Activated CD8-positive, alpha-beta T cell treated with anti-CD3 and anti-CD28 coated beads, Interleukin-2, amount 10 ng/mL, durations not matched to agents 7 days and 5 days (primary cell): ENCODE measurements at places on chromosomes 6 and 20.

- peak; percentile 24 for DNase-seq
These were observed 14.5 kb downstream of the VSTM2L start for GRCh38 chr20:37917461-37917860.

DNA sequence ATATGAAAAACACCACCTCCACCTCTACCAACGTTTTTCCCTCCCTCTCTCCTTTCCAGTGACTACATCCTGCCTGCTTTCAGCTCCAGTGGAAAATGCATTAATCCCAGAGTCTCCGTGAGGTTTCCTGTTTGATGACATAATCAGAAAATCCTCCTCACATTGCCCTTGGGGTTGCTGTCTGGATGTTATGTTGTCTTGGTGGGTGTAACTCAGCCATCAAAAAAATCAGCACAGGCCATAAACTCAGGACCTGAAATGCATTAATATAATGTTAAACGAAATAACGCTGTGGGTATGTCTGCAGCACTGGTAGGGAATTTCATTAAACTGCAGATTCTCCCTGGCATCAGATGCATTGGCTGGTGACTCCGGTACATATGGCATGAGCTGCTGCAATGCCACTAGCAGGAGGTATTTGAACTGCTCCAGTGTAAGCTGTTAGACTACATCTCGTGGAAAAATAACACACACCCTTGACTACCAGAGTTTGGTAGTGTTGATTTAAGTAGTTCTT is 297.8 kb downstream of the PRL start:
- no peak for DNase-seq

GRCh38 chr6:115000736-115001135 is 657.9 kb upstream of the HS3ST5 start:
- no peak for DNase-seq

DNA sequence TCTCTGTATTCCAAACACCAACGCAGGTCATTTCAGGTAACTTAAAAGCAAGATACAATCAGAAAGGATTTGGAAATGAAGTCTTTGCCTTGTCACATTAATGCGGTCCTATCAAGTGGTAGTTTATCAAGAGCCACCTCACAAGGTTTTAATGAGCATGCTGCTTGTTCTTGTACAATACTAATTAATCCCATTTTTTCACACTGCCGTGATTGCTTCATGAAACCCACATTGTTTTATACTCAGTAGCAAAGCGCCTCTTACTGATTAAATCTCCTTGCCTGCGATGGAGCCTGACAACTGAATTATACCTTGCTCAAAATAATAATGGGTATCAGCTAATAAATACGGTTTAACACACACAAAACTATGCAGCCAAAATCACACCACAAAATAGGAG is 234.1 kb upstream of the TSHZ2 start:
- DNase-seq: no peak

- DNase-seq: peak; percentile 25
These were observed 98.1 kb upstream of the VSTM2L start for GRCh38 chr20:37804584-37805566.

- DNase-seq: no peak
These were observed 7.0 kb upstream of the DSE start for GRCh38 chr6:116363759-116364158.

DNA sequence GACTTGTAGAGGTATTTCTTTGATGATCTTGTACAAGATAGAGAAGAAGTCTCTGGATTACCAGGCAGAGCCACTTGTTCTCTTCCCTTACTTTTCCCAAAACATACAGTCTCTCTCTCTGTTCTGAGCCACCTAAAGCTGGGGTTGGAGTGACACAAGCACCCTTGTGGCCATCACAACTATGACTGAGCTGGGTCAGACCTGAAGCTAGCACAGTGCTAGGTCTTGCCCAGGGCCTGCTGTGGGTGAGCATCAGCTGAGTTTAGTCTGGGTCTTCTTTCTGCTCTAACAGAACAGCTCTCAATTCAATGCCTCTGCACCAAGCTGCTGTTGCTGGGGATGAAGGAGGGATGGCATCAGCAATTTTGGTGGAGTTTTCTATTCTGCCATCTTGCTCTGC is 110.2 kb downstream of the HTR1B start:
- DNase-seq: no peak

DNA sequence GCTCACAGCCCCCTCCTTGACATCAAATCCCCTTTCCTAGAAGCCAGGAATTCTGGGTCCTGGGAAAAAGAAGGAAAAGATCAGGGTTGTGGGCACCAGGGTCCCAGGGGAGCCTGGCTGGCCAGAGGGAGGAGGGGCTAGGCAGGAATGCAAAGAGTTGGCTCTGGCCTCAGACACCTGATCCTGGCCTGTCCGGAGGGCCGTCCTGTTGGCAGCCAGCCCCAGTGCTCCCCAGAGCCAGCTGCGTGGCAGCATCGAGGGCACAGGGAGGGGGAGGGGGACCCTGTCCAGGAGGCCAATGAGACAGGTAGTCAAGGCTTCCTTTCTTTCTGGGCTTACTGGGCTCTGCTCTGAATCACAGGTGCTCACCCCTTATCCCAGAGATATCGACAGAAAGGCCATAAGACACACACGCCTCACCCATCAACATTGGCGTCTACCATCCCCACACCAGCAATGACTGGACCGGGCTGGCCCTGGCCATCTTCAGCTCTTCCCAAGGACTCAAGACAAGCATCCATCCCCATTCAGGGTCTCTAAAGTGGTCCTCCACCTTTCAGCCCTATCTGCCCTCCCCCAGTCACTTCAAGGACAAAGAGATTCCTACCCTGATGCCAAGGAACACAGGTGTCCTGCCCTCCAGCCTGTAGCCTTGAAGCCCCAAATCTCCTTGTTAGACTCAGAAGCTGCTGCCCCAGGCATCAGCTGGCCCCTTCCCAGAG is 723 bp downstream of the COL11A2 start:
- DNase-seq: no peak

- no peak for DNase-seq
These were observed 406.4 kb upstream of the PLCB4 start for GRCh38 chr20:8662433-8662954.

- DNase-seq: no peak
These were observed 3.1 kb downstream of the ZNF76 start for GRCh38 chr6:35262596-35262995.

- DNase-seq: no peak
These were observed 77.5 kb downstream of the GINS1 start for GRCh38 chr20:25484911-25485511.

DNA sequence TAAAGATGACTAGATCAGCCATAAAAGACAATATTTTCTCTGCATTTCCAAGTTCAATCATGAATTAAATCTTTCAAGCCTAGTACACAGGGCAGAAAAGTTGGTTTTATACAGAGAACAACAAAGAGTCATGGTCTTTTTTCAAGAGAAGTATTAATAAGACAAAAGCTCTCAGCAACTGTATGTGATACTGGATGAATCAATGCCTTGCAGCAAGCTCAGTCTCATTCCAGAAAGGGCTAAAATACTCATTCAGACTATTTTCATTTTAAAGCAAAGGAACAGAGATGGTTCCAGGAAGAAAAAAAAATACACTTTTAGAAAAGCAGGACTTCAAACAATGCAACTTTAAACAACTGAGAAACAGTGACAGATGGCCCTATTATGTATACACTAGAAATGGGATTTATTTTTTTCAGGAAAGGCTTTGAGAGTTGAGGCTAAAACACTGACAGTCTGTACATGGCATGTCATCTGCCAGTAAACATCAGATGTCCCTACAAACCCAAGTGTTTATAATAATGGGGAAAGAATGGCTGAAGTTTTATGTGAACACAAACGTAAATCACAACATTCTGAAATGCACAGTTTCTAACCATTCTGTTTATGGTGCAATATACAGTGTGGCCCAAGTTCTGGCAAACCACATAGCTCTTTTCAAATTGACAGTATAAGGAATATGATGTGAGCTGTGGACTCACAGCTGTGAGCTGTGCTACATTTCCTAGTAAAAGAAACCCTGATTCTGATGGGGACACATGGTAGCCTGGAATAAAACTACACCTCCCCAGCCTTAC is 114.3 kb upstream of the DST start:
- no peak for DNase-seq

- DNase-seq: peak; percentile 69
These were observed 896 bp upstream of the RNASET2 start for GRCh38 chr6:166957087-166957804.
